ENCODE measurements at places on chromosomes 5 and 9.

DNA sequence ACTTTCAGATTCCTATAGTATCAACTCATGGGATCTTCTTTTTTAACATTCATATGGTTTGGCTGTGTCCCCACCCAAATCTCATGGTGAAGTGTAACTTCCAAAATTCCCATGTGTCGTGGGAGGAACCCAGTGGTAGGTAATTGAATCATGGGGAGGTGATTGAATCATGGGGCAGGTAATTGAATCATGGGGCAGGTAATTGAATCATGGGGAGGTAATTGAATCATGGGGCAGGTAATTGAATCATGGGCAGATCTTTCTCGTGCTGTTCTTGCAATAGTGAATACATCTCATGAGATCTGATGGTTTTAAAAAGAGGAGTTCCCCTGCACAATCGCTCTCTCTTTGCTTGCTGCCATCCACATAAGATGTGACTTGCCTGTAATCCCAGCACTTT lies 21.8 kb upstream of the AGGF1 start:
- no peak for DNase-seq

DNA sequence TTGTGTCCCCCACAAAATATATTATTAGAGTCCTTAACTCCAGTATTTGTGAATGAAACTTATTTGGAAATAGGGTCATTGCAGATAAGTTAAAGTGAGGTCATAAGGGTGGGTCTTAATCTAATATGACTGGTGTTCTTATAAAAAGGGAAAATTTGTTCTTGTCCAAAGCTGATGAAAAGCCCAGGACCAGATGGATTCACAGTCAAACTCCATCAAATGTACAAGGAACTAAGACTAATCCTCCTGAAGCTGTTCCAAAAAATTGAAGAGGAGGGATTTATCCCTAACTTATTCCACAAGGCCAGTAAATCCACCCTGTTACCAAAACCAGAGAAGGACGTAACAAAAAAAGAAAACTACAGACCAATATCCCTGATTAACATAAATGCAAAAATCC lies 56.4 kb upstream of the SLIT3 start:
- no peak for DNase-seq

GRCh38 chr9:26437056-26437711 lies 455.4 kb downstream of the CAAP1 start:
- DNase-seq = no peak

DNA sequence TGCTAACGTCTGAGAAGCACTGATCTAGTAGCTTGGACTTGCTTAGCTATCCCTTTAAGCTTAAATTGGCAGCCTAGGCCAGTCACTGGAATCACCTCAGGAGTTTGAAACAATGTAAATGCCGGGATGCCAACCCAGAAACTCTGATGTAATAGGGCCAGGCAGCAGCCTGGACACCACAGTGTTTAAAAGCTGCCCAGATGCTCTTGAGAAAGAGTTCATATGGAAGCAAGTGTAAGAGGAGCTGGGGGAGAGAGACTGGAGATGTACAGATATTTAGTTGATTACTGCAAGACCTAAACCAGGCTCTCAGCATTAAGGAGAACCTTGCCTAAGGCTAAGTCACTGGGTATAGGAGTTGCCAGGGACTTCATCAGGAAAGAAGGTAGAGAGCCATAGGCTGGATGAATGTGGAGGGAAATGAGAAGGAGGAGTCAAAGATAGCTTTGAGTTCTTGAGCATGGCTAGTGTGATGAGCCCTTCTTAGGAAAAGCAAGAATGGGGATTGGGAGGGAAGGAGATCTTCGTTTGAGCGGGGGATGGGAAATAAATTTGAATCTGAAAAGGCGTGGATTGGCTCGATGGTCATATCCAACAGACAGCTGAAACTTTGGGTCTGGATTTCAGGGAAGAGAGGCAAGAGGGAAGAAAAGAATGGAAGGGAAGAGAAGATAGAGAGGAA lies 392.9 kb upstream of the WWC1 start:
- DNase-seq = no peak

- DNase-seq = no peak
These were observed 166.8 kb downstream of the COL23A1 start for GRCh38 chr5:178423431-178423830.

Measured in RKO (cell line).